Central memory CD4-positive, alpha-beta T cell (primary cell): ENCODE measurements at places on chromosomes 2 and 18.
A peak's percentile ranks its signal among the peaks of the same experiment; 100 is the strongest.

- DNase-seq: no peak
Measured at GRCh38 chr2:102235042-102235473, 48.2 kb downstream of the IL1RL2 start.

GRCh38 chr2:121171625-121172119 is 113.3 kb downstream of the TFCP2L1 start:
- DNase-seq: no peak

DNA sequence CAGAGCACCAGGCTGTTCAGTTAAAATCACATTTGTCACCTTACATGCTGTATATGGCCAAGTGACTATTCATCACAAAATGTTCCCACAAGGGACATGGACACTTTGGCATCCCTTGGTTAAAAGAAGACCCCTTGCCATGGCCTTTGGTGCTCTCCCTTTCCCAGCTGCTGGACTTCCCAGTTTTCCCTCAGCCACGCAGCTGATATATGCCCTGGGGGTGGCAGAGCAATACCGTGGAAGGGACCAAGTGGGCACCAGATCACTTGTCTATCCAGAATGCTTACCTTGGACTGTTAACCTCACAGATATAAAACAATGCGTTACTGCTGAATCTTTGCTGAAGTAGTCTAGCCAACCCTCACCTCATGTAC is 35.3 kb downstream of the PAIP2B start:
- DNase-seq: no peak

- no peak for DNase-seq
Measured at GRCh38 chr2:196101325-196101991, 32.8 kb upstream of the DNAH7 start.

DNA sequence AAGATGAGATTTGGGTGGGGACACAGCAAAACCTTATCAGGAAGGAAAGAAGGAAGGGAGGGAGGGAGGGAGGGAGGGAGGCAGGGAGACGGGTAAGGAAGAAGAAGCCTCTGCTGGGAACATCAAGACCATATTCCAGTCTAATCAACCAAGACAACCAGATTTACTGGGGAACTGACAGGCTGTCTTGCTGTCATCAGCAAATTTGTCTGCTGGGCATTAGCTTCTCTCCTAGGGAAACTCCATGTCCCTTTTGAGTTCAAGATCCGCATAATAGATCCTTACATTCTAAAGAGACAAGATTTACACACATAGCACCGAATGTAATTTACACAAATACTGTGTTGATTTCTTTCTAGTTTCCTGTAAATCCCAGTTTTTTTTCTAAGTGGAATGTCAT is 1618.9 kb upstream of the ZEB2 start:
- no peak for DNase-seq

DNA sequence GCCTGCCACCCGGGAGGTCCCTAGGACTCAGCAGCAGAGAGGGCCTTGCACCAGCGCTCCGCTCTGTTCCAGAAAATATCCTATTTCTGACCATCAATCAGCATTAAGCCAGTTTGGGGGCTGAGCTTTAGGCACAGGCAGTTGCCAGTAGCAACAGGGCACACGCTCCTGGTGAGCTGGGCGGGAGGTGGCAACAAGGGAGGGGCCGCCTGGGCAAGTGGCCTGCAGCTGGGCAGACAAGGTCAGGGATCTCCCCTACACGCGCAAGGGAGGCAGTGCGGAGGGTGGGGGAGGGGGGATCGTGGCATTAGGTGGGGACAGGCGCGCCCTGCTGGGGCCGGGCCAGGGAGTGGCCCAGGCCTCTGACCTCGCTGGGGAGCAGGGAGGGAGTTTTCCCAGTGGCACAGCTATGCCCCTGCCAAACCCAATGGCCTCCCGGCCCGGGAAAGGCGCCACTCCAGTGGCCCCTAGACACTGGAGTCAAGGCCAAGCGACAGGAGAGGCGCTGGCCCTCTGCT is 302.8 kb downstream of the NCKAP5 start:
- no peak for DNase-seq

DNA sequence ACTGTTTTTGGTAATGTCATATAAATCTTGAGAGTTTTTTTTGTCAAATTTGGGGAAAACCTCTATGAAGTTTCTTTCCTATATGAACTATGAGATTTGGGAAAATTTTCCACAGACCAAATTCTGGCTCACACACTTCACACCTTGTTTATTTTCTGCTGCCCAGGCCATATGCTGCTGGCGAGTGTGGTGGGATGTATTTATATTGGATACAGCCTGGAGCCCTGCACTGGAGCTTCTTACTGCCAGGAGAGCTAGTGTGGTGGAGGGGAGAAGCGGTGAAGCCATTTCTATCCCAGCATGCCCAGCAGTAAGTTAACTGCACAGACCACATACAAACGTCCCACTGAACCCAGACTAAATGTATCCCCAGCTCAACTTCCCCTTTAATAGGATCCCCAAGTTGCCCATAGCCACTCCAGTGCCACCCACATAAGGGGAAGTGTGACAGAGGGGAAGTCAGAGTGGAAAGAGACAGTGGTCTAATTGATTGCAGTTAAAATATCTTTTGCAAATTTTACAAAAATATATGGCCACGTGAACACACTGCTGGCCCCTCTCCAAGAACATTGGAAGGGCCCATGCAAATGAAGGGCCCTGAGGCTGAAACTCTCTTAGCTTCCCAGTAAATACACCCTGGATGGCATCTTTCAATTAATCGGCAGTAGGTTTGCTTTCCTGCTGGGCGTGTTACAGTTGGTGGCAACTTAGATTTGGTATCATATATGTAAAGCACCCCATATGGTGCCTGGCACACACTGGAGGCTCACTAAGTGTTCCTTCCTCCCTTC is 146.6 kb upstream of the ITGA6 start:
- no peak for DNase-seq

- DNase-seq: no peak
Measured at GRCh38 chr2:28333606-28334526, 58.8 kb upstream of the FOSL2 start.

GRCh38 chr2:146235158-146235557 is 1609.7 kb upstream of the ACVR2A start:
- no peak for DNase-seq

- DNase-seq: no peak
Measured at GRCh38 chr2:218811382-218811781, 20.2 kb downstream of the PRKAG3 start.

DNA sequence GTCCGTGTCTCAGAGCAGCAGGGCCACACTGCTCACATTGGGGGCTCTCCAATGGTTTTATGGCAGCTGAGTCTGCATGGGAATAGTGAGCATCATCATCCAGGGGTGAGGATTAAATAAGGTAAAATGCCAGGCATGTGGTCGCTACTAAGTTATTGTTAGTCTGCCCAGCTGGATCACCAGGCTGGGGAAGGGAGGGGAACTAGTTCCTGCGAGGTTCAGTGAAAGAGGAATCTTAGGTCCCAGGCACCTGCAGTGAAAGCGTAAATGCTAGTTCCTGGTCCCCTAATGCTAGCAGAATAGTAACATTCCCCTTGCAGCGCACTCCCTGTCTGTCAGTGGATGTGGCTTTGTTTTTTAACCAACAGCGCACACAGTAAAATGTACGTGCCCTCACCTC is 60.1 kb downstream of the ARHGEF4 start:
- DNase-seq: no peak

GRCh38 chr2:218567797-218568189 is 358 bp downstream of the USP37 start:
- DNase-seq: no peak

GRCh38 chr2:8431446-8432125 is 250.3 kb upstream of the ID2 start:
- DNase-seq: no peak

DNA sequence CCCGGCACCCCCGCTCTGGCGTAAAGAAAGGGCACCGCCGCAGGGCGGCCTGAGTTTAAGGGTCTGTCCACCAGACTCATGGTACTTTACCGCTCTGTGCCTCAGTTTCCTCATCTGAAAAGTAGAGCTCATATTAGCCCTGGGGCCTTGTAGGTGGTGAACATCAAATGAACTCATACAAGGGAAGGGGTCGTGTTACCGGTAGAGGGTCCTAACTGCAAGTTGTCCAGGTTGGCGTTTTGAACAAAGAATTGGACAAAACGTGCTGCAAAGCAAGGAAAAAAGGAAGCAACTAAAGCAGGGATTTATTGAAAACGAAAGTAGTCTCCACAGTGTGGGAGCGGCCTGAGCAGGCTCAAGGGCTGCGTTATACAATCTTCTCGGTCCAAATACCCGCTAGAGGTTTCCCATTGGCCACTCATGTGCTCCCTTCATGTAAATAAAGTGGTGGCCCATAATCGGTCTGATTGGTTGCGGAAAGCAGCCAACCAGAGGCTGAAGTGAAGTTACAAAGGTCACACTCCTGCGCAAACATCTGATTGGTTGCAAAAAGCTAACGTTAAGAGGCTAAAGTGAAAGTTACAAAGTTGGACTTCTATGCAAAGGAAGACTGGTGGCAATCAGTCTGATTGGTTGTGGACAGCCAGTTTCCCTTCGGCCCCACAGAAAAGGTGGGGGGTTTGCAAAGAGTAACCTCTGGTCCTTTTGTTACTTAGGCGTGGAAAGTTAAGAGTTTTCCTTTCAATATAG is 80.7 kb upstream of the LDLRAD4 start:
- peak; percentile 83 for DNase-seq

- no peak for DNase-seq
Measured at GRCh38 chr2:150477347-150477746, 10.1 kb downstream of the RND3 start.

GRCh38 chr2:151475071-151475470 is 65.4 kb downstream of the RIF1 start:
- no peak for DNase-seq

DNA sequence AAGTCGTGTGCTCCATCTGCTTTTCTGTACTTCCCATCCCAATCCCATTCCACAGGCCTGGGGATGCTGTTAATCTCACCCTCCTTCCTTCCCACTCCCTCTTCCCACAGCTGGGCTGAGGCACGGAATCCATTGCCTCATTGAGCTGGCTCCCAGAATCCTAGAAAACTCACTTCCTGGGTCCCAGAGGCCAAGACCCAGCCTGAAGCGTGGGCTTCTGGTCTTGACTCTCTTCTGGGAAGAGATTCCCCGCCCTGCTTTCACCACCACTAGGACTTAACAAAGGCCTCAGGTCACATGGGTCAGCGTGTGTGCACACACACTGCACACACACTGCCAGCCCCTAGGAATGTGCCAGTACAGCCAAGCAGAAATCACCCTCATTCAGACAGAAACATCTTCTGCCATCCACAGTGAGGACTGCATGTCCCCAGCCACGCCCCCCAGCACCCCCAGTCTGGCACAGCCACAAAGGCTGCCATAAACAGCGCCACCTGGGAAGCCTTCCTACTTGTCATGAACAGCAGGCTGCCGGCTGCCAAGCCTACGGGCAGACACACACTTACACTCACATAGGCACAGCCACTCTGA is 165.8 kb downstream of the TNS1 start:
- no peak for DNase-seq

- no peak for DNase-seq
Measured at GRCh38 chr2:217954469-217954868, 48.3 kb downstream of the TNS1 start.

DNA sequence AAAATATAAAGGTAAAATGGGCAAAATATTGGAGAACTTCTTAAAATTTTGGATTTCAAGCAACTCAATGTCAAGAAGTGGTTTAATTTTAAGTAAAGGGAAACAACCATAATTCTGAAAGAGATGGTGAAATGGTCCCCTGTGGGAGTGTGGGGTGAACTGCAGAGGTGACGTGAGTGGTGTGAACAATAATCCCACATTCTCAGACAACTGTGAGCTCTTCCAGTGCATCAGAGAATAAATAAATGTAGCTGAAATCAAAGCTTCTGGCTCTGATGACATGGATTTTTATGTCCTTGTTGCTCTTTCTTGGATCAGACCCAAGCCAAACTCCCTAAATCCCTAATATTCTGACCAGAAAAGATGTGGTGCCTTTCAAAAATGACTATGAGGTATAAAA is 672.7 kb downstream of the ZEB2 start:
- no peak for DNase-seq

- no peak for DNase-seq
Measured at GRCh38 chr2:189047171-189047888, 73.2 kb downstream of the COL3A1 start.

DNA sequence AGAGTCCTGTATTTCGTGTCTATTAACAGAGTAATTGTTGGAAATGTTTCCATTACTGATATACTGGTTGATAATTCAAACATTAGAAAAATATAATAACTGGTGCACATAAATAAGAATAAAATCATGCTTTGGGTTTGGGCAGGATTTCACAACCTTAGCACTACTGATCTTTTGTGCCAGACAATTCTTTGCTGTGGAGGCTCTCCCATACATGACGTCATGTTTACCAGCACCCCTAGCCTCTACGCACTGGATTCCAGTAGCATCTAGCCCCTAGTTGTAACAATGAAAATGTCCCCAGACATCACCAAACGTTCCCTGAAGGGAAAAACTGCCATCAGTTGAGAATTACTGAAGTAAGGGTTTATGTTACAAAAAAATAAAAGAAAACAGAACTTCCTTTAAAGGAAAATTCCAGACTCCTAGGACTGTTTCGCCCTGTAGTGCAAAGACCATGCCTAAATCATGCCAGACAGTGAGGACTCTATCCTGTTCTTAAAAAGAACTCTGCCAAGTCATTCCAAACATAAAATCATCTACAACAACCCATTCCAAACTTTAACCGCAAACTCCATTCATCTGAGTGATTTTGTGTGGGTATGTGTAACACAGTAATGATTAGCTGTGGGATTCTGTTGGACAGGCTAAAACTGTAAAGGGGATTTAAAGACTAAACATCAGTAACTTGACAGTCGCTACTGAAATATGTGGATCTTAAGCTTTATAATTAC is 313.4 kb upstream of the CCDC68 start:
- no peak for DNase-seq

GRCh38 chr2:129369437-129369836 is 610.0 kb upstream of the RAB6C start:
- DNase-seq: no peak

DNA sequence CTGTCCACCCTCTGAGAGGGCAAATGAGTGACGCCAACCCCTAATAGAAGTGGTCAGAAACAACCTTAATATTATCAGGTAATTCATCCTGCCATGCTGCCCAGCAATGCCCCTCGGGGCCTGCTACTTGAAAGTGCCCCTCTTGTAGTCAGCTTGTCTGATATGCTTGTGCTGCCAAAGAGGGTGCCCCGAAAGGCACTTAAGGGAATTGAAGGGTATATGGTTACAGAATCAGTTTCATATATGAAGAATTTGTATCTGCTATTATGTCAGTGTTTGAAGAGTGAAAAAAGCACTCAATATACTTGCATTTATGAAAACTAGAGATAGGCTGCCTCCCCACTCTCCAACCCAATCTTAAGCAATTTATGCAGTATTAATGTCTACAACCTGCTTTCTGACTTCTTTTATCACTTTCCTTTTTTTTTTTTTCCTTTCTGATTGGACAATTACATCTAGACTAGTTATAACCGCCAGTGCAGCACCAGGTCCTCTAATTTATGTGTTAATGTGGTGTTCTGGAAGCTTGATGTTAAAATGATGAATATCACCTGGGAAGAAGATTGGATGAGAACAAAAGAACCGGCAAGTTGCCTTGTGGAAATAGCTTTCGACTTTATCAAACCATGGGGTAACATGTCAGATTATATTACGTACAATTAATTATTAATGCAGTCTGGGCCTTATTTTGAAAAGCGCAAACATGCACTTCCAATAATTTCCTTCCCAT is 646.9 kb upstream of the ACVR2A start:
- no peak for DNase-seq

- DNase-seq: no peak
Measured at GRCh38 chr2:217160978-217161973, 301.4 kb upstream of the TNP1 start.
